ENCODE measurements at places on chromosomes 4 and X.

GRCh38 chr4:118814891-118815290 is 21.0 kb downstream of the SEC24D start:
- DNase-seq = no peak

- no peak for DNase-seq
Observed at GRCh38 chrX:13702111-13702789, 13.3 kb downstream of the RAB9A start.

GRCh38 chrX:153304988-153305736 is 16.4 kb downstream of the PNMA6F start:
- DNase-seq = no peak

- no peak for DNase-seq
Observed at GRCh38 chrX:16834806-16835205, 35.4 kb downstream of the RBBP7 start.

GRCh38 chr4:133565379-133565778 is 416.3 kb downstream of the PCDH10 start:
- DNase-seq = no peak

DNA sequence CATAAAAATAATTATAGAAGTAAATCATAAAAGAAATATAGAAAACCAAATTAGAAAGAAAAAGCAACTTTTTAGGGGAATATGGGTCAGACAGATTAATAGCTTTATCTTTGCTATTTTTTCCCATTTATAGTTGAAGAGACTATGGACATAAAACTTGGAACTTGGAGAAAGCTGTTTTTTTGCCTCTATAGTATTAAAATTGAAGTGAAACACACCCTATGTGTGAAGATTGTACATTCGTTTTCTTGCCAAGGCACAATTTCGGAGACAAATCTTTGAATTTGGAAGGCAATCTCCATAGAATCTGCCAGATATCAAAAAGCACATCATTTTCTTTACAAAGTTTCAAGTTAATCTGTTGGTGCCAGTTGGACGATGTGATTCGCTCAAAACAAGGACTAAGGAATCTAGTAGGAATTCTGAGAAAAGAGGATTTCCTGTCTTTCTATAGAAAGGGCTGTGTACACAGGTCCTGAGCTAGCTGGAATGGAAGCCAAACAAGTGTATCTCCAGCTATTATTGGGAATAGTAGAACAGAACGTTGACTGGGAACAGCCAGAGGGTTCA is 156.3 kb downstream of the SLC7A11 start:
- DNase-seq = no peak

- DNase-seq = no peak
Observed at GRCh38 chr4:74283614-74284013, 24.7 kb upstream of the EPGN start.

DNA sequence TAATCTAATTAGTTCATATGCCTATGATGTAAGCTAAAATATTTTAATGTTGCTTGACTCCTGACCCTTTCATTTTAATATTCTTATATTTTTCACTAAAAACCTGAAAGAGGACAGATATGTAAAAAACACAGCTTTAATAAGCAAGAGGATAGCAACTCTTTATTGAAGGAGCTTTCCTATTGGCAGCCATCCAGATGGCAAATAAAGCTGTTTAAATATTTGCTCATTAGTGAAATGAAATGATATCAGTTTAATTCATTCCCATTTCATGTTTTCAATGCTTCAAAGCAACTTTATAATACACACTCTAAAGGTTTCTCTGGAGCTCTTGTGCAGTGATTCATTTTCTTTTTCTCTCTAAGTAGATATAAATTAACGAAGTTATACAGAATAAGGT is 473.4 kb downstream of the PCDH7 start:
- no peak for DNase-seq

DNA sequence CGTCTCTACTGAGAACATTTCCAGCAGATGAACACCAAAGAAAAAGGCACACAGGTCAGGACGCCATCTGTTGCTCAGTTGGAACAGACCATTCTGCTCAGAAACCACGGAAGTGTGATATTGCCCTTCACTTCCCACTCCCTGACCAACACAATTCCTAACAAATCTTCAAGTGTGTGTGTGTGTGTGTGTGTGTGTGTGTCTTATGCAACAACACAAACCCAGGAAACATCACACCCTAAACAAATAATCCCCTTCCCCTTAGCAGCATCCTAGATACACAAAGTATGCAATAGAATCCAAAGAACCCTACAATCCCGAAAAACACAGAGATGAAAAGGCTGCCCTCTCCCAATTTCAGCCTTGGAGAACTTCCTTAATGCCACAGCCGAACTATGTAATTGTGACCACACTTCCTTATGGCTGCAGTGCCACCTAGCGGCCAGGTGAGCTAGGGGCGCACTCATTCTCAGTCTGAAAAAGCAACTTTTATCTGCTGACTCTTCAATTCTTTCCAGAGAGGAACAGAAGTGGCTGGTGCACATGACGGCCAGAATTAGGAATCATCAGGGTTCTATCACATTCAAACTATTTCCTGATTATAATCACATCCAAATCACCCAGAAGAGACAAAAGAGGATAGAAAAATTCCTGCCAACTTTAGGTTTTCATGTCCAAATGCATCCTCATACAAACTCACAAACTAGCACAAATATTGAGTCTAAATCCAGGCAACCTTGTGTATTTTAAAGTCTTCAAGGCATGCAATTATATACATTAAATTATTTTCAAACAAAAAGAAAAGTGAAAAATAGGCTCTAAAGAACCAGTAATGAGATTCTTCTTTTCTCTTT is 164.9 kb downstream of the DHX15 start:
- DNase-seq = peak; percentile 55

DNA sequence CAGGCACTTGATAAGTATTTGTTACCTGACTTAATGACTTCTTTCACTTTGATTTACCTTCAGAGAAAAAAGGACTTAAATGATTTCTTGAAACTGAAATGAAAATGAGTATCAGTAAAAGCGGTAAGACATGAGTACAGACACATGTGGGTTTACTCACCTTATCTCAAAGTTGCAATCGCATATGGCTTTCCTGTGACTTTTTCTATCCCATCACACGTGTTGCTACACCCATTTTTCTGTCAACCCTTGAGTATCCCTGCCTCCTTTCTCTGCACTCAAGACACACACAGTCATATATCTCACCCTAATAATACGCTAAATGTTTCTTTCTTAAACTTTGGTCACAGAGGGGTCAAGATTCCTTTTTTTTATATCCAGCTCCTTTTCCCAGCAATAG is 11.0 kb upstream of the ARHGEF38 start:
- DNase-seq = no peak

GRCh38 chr4:153676984-153677383 is 7.1 kb upstream of the TLR2 start:
- no peak for DNase-seq

- DNase-seq = no peak
Observed at GRCh38 chr4:149605601-149606378, 209.9 kb downstream of the IQCM start.

DNA sequence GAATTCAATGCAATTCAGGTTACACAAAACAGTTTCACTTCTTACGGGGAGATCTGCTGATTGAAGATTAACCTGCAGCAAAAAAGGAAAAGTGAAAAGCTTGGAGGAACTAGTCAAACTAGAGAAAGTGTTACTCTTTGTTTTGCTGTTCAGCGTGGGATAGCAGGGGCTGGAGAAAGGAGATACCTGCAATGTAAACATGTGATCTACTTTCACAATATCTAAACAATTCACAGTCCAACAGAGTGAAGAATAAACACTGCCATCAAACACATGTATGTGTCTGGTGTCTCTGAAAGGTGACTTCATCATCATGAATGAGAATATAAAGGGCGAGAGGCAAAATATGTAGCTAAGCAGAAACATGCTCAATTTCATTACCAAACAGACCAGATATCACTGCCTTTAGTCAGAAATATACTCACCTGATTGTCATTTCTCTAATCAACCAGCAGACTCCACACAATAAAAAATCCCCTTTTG is 26.4 kb downstream of the NIPAL1 start:
- DNase-seq = no peak

DNA sequence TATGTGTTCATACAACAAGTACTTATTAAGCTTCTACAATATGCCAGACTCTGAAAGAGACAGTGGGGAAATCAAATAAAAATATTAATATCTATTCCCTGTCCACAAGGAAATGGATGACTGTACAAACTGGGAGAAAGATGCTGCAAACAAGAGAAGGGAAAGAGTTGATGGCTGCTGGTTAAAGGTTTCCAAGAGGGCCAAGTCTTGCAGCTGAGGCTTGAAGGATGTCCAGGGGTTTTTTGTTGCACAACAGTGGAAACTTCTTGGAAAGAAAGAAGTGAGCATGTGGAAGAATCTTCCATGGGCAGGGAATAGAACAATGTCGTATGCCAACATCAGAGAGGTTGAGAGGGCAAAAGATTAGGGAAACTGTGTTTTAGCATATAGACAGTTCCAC is 95.8 kb downstream of the MID1 start:
- DNase-seq = no peak

- DNase-seq = no peak
Observed at GRCh38 chrX:17788956-17789562, 51.8 kb downstream of the SCML1 start.

GRCh38 chr4:56696056-56696455 is 15.0 kb upstream of the HOPX start:
- no peak for DNase-seq

DNA sequence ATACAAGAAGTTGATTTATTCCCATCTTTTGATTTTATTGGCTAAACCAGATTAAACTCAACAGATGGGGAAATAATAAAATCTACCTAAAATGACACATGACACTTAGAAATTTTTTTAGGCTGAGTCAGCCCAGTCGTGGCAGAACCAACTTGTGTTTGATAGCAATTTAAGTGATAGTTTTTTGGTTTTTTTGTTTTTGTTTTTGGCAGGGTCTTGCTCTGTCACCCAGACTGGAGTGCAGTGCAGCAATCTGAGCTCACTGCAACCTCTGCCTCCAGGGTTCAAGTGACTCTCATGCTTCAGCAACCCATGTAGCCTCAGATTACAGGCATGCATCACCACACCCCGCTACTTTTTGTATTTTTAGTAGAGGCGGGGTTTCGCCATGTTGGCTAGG is 370.3 kb upstream of the NOCT start:
- DNase-seq = no peak

DNA sequence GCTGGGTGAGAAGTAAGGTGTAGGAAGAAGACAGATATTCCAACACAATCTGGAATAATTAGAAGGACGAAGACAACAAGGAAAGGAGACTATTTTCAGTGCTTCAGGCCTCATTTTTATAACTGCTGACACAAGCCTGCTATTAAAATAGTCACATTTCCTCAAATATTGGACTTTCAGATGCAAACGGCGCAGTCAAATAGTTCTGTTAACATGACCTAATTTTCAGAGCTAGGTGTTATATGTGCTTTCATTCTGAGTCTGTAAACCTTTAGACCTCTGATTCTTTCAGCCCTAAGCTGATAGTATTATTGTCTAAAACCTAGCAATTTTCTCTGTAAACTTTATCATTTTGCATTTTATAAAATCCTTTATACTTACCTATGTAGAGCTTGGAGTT is 261.5 kb downstream of the IL1RAPL1 start:
- DNase-seq = no peak

DNA sequence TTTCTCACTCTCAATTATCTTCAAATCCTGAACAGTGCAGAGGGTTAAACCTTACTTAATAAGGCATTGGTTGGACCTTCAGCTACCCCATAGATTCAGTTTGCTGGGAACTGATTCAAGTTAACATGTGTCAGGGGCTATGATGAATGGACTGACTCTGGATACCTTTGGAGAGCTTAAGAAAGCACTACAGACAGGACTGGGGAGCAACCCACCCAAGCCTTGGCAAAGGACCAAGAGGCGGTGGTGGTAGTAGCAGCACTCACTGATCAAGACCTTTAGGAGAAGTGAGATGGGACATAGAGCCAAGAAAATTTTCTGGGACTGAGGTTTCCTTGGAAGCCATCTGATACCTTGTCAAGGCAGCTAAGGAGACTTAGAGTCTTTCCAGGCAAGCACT is 43.0 kb upstream of the TAPT1 start:
- no peak for DNase-seq

- no peak for DNase-seq
Observed at GRCh38 chr4:41267997-41268396, 11.3 kb downstream of the UCHL1 start.

GRCh38 chr4:34939073-34939472 is 1305.2 kb downstream of the ARAP2 start:
- no peak for DNase-seq

DNA sequence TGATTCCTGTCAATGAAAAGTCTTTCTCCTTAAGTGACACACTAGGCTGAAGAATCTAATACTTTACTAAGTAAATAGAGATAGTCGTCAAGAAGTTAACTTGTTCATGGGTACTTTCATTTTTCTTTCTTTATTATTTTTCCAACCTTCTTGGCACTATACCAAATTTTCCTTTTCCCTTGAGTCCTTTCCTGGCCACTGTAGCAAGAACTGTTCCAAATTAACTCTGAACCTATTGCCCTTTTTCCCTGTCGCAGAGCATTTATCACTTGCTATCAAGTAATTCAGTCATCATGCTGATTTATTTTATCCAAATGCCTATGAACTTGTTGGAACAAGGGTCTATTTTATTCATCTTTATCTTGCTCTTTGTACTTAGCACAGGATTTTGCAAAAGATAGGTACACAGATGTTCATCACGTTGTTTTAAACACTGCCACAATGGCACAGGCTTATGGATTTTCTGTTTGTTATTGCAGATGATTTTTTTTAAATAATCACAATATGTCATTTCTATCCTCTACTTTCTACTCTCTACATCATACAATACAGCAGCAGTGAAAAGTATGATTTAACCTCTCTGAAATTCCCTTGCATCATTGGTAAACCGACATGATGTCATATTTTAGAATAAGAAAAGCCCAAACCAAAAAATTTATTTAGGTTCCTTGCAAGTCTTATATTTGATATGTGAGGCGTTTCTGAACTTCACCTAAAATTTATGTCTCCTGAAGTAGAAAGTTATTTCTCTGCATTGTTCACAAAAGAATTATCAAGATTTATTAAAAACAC is 2352.3 kb downstream of the PCDH7 start:
- no peak for DNase-seq

GRCh38 chr4:41866799-41867677 is 68.2 kb upstream of the TMEM33 start:
- no peak for DNase-seq

DNA sequence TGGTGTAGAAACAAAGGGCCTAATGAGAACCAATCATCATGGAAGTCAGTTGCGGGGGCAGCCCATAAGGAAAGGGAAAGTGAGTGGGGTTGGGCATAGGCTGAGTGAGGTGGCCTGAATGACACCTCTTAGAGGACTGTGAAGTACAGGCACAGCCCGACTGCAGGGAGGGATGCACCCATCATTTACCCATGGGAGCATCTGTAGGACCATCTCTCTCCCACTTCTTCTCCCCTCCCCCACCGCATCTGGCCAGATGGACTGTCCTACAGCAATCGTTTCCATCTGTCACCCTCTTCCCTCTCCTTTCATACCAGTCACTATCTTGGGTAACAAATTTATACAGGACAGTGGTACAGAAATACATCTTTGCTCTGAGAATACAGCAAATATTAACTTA is 4.2 kb downstream of the STBD1 start:
- no peak for DNase-seq

- no peak for DNase-seq
Observed at GRCh38 chr4:3256230-3257102, 7.5 kb downstream of the MSANTD1 start.

GRCh38 chrX:107610667-107611066 is 17.6 kb upstream of the PRPS1 start:
- no peak for DNase-seq

All from cerebellar nuclear complex (tissue), 1 donor.